ENCODE measurements at places on chromosomes 3 and 15.

DNA sequence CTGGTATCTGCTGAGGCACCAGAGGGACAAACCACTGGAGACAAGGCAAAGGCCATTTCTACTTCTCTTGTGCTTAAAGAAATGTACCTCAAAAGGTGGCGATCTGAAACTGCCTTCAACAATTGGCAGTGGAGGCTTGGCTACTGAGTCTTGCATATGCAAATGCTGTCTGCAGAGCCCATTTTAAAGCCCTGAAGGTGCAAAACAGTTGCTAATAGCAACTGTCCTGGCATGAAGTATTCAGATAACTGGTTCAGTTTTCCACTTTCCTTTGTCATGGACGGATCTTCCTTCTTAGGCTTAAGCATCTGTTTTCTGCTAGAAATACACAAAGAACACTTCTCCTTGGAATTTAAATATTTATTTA, 71.4 kb upstream of the PSMD6 start:
- no peak for DNase-seq

DNA sequence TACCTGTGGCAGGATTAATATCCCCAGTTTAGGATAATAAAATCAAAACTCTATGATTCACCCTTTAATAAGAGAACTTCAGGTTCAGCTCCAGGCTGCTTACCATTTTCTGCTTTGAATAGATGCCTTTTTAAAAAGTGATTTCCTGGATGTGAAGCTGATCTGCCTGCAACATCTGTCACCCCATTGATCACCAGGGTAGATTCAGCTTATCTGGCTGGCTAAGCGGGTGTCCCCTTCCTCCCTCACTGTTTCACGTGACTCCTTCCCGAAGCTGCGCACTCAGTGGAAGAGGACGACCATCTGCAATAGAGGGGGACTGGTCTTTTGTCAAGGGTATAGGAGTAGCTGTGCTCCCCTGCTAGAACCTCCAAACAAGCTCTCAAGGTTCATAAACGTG, 128.1 kb downstream of the IL1RAP start:
- no peak for DNase-seq

- DNase-seq = no peak
These were observed 132.6 kb downstream of the ATP1B3 start for GRCh38 chr3:142009029-142009428.

- DNase-seq = no peak
These were observed 304.2 kb upstream of the CTNNB1 start for GRCh38 chr3:40895109-40895508.

GRCh38 chr3:172913911-172914655, 163.6 kb downstream of the ECT2 start:
- DNase-seq = no peak

GRCh38 chr3:131174752-131175151, 148.1 kb downstream of the NEK11 start:
- no peak for DNase-seq

- DNase-seq = no peak
These were observed 54.8 kb downstream of the MESD start for GRCh38 chr15:80934761-80935221.
